ENCODE measurements at places on chromosomes 7 and 10.

GRCh38 chr7:137989094-137989493 lies 12.8 kb downstream of the CREB3L2 start:
- DNase-seq = no peak

DNA sequence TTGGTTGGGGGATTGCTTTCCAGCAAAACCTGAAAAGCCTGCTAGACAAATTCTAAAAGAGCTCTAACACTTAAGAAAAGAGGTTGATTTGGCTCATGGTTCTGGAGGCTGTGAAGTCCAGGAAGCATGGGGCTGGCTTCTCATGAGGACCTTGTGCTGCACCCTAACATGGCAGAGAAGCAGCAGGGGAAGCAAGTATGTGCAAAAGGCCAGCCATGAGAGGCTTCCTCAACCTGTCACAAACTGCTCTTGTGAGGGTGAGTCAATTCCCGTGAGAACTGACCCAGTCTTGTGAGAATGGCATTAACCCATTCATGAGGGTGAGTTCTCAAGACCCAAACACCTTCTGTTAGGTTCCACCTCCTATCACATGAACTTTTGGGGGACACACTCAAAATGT lies 54.3 kb upstream of the IGFBP3 start:
- DNase-seq = no peak

- DNase-seq = no peak
Measured at GRCh38 chr10:93150289-93150688, 76.6 kb downstream of the CYP26A1 start.

DNA sequence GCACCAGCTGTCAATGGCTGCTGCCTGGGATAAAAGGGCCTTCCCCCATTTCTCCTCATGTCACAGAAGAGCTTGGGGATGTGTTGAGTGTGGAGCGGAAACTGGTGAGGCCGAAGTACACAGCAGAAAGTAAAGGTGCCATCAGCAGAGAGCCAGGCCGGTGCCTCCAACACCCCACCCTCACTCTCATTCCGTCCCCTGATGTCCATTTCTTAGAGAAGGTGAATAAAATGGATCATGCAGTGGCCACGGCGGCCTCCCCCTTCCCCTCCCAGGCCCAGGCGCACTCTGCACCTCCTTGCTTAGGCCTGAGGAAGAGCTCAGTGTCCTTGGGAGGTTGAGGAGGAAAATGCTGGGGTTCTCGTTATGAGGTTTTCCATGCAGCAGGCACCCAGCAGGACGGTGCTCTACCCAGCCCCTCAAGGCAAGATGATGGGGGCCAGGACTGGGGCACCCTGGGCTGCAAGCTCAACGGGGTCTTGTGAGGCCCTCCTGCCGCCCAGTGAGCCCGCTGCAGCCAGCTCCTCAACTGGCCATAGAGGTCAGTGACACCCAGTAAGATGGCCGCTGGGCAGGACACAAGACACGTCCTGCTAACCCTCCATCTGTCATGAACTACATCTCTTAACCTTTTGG lies 163.9 kb downstream of the ADARB2 start:
- no peak for DNase-seq

DNA sequence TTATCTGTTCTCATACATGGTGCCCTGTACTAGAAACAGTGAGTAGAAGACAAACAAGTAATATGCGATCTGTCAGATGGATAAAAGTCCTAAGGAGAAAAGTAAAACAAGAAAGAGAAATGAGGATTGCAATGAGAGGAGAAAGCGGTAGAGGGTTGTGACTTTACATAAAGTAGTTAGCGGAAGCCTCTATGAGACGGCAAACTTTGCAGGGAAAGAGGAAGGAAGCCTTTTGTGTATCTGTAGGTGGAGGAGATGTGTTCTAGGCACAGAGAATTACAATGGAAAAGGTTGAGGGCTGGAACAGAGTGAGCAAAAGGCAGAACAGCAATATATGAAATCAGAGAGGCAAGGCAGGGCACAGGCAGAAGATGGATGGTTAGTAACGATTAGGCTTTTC lies 150.4 kb upstream of the SEMA3E start:
- DNase-seq = no peak

DNA sequence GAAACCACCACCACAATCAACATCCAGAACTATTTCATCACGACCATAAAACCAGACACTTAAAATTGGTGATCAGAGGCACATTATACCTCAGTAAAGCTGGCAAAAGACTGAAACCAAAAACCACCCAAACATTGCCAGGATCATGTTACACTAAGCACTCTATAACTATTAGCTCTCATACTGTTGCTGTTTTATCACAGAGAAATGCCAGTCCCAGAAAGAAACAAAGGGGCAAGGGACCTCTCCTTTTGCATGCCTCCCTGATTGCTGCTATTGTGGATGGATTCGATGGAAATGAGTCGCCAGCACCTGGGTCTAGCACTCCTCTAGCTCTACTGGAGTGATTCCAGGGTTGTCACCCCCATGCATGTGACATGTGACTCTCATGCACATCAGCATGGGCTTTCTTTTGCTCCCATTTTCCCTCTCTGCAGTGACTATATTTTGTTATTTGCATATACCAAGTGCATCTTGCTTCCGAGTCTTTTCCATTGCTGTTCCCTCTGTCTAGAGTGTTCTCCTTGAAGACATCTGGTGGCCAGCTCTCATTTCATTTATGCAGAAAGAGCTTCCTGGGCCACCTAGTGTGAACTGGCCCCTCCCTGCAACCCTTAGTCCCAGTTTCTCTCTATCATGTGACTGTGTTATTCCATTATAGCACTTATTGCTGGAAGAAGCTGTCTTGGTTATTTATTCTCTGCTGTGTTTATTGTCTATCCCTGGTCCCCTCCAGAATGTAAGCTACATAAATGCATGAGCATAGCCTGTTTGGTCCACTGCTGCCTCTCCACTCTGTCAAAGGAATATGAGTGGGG lies 300.6 kb downstream of the PLXNA4 start:
- DNase-seq = peak; percentile 53

DNA sequence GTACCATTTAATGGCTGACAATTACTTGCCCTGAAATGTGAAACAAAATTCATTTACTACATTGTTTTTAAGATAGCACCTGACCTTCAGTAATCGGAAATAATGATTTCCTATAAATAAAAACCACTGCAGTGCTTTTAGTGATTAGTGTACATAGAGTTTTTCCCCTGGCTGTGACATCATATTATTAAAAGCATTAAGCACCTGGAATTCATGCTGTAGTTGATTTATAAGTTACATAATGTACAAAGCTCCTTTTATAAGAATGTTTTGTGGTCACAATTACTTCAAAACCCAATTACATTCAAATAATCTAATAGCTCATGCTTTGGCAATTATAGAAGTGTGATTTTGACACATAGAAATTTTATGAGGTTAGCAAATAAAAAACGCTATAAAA lies 44.3 kb upstream of the EIF4H start:
- DNase-seq = no peak

DNA sequence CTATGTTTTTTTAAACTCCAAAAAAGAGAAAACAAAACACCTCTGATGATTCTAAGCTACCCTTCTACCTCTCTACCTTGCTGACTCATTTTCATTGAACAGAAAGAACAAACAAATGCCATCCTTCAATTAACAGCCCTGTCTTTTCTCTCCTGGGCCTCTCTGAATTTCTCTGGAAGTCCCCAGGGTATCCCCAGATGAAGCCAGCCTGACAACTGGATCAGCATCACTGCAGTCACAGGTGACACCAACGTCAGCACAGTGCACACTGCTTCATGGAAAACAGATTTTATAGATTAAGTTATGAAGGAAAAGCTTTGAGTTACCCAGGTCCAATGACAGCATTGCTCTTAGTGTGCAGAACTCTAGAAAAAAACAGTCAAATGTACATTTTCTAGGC lies 5.7 kb downstream of the HUS1 start:
- no peak for DNase-seq

GRCh38 chr10:102113956-102114857 lies 6.0 kb downstream of the LDB1 start:
- no peak for DNase-seq

GRCh38 chr7:18511351-18512140 lies 16.0 kb downstream of the HDAC9 start:
- DNase-seq = no peak

DNA sequence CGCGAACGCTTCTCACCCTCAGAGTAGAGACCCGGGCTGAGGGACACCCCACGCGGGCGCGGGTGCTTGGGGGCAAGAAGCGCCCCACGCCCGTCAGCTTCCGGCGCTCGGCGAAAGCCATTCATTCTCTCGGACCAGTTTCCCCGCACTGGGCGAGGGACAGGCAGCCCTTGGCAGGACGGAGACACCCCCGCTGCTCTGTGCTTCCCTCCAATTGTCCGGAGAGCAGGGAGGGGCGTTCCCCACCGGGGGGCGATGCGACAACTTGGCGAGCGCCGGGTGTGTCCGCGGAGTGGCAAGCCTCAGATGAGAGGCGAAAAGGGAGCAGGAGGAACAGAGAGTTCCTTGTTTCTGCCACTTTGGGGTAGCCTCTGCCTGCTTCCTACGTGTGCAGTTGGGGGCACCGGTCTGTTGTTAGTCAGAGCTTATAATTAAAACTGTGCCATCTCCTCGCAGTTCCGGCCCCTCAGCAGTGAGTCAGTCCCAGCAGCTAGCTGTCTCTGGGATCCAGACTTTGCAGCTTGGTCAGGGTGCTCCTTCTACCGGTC lies 1.7 kb downstream of the GPR158 start:
- no peak for DNase-seq

DNA sequence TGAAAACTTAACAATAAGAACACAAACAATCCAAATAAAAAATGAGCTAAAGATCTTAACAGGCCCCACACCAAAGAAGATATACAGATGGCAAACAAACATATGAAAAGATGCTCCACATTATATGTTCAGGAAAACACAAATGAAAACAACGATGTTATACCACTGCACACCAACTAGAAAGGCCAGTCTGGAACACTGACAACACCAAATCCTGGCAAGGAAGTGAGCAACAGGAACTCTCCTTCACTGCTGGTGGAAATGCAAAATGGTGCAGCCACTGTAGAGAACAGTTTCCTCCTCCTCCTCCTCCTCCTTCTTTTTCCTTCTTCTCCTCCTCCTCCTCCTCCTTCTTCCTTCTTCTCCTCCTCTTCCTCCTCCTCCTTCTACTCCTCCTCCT lies 12.2 kb upstream of the NCAPG2 start:
- DNase-seq = no peak

GRCh38 chr7:142063551-142064442 lies 47.7 kb upstream of the MGAM2 start:
- DNase-seq = no peak

DNA sequence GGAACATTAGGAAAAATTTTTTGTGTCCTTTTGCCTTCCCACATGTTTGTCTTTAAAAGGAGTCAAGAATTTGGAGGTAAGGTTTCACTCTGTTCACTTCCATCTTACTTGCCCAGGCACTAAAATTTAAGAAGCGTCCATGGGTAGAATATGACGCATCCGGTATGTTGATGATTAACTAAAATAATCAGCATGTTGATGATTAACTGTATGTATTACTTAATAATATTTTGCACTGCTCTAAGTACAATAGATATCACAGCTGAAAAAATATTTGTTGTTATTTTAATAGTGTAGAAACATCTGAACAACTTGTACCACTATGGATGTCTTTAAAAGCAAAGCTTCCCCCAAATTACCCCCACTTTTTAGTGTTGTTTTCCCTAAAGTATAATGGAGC lies 11.5 kb downstream of the ANKRD22 start:
- DNase-seq = no peak

DNA sequence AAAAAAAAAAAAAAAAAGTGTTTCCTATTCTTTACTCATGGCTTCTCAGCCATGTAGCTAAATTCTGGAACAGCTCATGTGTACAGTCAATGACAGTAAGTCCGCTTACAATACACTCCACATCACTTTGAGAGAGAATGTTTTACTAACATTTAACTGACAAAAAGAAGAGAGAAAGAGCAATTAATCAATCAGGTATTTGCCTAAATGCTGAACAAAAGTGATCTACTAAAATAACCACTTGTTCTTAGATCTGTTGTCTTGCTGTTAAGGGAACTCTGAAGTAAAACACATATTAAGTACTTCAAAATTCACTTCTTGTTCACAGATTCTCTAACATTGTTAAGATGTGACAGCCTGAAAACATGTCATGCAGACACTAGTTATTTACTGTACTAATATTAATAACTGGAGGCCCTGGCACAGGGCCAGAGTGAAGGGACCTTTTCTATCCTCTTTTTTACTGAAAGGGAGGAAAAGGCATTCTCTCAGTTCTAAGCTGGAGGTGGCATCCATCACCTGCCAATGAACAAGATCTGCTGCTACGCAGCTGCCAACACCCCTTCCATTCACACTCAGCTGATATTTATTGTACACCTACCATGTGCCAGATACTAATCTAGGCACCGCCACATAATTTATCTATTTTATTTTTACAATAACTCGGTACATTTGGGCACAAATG lies 72.6 kb downstream of the AHR start:
- DNase-seq = no peak

DNA sequence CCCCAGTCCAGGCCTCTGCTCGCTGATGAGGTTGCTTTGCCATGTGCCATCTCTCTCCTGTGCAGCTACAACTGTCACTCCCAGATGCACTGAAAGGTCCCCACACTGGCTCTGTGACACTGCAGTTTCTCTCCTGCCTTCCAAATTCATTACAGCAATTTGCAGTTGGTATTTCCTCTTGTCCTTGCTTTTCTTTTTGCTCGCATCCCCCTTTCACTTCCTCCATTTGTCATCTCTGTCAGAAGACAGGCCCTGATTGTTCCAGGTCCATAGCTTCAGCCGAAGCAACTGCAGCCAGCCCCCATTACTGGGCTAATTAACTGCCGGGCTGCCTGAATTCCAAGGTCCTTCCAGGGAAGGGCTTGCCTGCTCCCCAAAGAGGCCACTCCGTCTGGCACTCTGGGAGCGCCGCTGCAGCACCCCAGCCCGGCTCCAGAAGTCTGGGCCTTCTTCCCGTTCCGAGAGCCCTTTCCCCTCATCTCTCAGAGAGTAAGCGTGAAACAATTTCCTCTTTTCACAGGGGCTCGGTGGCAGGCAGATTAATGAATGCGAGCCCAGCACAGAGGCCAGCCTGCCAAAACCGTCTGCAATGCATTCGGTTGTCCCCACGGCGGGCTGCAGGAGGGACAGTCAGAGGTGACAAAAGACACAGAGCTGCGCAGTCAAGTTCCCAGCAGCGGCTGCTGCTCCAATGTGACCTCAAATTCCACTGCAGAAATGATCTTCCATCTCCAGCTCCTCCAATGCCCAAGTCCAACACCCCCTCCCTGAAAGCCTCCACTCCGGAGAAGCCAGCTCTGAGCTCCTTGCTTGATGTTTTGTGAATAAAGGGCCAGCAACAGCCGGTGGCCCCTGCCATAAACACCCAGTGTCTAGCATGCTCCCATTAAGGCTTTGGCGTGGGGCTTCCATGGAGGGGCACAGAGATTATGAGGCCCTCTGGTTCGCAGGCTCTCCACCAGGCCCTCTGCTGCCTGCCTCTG lies 279.4 kb upstream of the HABP2 start:
- DNase-seq = no peak

- no peak for DNase-seq
Measured at GRCh38 chr7:95840953-95841950, 68.9 kb downstream of the DYNC1I1 start.
